ENCODE measurements at places on chromosomes 11 and 22.

GRCh38 chr11:66727282-66728037 lies 1.6 kb downstream of the SPTBN2 start:
- DNase-seq: peak; percentile 43

- no peak for DNase-seq
These were observed 11.4 kb downstream of the FAM181B start for GRCh38 chr11:82722231-82722630.

- DNase-seq: no peak
These were observed 34.2 kb downstream of the POLD3 start for GRCh38 chr11:74626604-74627003.

DNA sequence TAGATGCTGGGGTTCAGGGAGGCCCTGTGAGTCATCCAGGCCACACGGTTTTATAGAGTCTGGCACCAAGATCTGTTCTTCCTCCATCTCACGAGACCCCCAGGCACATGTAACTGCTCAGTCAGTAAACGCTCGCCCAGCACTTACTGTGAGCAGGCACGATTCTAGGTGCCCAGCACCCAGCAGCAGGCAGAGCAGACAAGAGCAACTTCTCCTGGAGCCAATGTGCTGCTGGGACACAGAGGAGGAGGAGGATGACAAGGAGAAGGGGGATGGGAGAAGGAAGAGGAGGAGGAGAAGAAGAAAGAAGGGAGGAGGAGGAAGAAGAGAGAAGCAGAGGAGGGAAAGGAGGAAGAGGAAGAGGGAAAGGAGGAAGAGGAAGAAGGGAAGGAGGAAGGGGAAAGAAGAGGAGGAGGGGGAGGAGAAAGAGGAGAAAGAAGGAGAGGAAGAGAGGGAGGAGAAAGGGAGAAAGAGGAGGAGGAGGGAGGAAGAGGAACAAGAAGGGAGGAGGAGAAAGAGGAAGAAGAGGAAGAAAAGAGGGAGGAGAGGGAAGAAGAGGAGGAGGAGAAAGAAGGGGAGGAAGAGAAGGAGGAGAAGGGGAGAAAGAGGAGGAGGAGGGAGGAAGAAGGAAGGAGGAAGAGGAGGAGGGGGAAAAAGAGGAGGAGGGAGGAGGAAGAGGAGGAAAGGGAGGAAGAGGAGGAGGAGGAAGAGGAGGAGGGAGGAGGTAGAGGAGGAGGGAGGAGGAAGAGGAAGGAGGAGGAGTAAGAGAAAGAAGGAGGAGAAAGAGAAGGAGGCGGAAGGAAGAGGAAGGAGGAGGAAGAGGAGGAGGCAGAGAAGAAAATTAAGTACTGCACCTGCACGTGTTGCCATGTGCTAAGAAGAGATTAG lies 77.6 kb upstream of the RTL6 start:
- DNase-seq: no peak

DNA sequence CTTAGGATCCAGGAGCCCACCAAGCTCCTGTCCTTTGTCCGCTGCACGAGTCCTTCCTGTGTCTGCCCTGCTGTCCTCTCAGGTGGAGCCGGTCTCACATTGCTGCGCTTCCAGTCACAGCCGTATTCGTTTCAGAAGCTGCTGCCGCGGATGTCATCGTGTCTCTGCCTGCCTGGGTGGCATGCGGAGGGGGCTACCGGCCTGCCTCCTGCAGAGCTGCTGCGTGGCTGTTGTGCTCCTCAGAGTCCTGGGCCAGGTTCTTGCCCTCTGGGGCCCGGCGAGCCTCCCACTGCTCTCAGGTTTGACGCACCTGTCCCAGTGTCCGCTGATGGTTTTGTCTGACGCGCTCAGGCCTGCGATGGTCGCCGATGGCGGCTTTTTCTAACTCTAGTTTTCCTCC lies 254.2 kb downstream of the TBC1D22A start:
- no peak for DNase-seq

DNA sequence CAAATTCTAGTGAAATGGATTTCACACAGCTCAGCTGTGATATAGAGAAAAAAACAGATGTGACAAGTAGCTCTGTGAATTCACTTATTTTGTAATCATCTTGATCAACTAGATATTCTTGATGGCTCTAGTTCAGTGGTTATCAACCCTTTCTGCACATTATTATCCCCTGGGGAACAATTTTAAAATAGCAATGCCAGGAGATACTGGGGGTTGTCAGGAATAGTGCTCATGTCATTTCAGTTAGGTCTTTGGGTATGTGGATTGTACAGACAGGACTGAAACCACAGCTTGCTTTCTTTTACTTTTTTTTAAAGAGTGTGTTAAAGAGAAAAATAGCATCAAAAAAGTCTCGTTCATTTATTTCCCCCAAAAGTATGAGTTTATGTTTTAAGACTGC lies 269.0 kb upstream of the PDGFD start:
- no peak for DNase-seq

- no peak for DNase-seq
These were observed 33.6 kb downstream of the PPME1 start for GRCh38 chr11:74204701-74205100.

- DNase-seq: no peak
These were observed 118.7 kb upstream of the B3GAT1 start for GRCh38 chr11:134530636-134531326.

DNA sequence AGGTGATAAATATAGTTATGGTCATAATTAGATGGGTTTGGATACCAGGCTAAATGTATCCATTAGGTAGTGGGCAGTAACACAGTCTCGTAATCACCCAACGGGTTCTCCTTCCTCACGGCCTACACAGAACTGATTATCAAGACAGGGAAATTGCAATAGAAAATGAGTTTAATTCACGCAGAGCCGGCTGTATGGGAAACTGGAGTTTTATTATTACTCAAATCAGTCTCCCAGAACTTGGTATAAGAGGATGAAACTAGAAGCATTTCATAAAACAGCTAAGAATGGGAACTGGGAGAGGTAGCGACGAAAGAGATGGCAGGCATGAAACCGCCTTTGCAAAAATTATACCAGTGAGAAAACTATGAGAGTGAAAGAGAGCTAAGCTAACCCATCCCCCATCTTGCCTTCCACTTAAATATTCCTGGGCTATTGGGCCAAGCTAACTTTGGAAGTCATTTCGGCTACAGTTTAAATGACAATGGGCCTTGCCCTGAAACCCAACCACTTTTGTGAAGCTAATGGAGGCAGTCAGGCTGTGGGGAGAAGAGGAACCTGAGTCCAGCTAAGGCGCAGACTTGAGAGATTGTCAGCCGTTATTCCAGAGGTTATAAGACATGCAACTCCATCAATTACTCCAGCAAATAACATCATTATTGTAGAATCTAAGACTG lies 29.6 kb downstream of the CTSC start:
- DNase-seq: no peak

DNA sequence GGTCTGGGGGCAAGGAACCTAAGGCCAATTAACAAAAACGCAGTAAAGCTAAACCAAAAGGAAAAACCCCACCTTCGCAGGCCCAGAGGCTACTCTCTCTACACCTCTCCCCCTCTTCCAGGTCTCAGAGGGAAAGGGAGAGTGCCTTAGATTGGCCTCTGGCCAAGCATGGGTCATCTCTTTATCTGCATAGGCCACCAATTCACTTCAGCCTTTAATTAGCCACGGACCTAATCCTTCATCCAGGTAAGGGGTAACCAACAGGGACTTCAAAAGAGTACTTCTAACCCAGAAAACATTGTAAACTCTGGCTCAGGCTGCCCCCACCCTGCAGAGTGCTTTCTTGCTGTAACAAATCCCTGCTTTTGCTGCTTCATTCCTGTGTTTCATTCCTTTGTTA lies 9.4 kb downstream of the VSTM5 start:
- DNase-seq: no peak

GRCh38 chr11:119192111-119192510 lies 6.8 kb downstream of the NHERF4 start:
- no peak for DNase-seq

DNA sequence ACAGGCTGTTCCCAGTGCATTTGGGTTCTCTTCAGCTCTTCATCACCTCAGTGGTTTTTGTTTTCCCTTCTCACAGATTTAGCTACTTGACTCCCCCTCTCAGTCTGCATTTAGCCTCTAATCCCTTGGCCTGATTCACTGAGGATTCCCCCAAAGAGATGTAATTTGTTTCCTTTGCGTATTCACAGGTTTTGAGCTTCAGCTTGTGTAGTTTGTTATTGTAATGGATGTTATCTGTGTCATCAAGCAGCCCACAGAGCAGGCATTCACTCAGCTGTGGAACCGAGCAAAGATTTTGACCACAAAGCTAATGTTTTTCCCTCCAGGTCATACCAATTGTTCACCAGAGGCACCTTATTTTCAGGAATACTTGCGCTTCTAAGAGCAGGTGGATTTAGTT lies 6.4 kb upstream of the ME3 start:
- DNase-seq: no peak

GRCh38 chr11:5626196-5626595 lies 1.4 kb downstream of the TRIM34 start:
- DNase-seq: no peak

DNA sequence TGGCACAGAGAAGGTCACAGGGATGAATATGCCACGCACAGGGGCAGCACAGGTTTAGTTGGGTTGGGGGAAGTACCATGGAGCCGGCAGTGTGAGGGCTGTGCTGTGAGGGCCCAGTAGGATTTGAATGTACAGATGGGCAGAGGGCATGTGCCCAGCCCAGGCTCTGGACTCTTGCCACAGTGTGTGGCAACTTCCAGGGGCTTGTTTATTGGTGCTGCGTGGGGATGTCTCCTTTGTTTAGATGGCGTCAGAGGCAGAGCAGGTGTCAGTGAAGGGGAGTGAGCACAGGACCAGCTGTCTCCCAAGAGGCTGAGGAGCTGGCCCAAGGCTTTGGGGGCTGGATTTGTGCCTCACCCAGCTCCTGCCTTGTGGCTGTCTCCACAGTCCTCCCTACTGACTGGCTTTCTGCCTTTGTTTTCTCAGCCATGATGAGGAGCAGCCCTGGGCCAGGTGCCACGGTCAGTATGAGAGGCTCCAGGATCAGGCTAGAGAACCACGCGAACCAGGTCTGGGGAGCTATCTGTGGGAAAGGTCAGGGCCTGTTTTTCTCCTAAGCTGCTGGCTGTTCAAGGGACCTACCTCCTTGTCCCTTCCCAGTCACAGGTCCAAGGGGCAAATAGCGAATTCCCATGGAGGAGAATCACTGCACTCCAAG lies 21.9 kb downstream of the SUN2 start:
- no peak for DNase-seq

DNA sequence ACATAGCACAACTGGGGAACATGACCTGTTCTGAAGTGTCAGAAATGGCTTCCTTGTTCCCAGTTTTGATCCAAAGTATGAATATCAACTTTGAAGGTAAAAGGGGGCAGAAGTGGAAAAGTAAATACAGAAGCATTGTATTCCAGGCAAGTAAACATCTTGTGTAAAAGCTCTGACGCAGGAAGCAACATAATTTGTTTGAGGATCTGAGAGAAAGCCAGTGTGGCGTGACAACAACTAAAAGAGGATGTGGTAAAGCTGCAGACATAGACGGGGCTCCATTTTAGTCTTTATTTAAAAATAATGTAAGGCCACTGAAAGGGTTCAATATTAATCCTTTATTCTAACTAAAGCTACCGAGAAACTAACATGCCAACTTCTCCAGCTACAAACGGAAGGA lies 310.2 kb downstream of the DLG2 start:
- no peak for DNase-seq

GRCh38 chr11:100188137-100188783 lies 498.8 kb upstream of the ARHGAP42 start:
- DNase-seq: no peak

DNA sequence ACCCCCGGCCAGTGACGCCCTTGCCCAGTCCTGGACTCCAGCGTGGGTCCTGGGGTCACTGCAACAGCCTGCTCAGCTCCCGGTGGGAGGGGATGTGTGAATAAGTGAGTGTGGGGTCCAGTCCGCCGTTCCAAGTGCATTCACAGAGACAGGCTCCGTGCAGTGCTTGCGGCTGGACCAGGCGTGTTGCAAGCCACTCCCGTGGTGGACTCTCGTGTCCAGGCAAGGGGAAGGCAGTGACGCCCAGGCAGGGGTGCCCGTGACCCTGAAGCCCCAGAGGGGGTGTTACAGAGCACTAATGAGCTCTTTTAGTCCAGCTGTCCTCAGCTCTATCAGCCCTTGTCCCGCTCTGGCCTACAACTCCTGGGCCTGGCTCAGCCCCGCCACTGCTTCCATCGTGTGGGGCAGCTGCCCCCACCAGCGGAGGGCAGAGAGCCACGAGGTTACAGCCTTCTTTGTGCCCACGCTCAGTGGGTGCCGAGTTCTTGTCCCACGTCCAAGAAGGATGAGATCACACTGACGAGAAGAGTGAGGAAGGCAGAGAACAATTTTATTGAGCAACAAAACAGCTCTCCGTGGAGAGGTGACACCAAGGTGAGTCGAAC lies 1807.5 kb downstream of the LRRC4C start:
- DNase-seq: no peak

- peak; percentile 37 for DNase-seq
These were observed 1.6 kb downstream of the NELL1 start for GRCh38 chr11:20670932-20671403.

DNA sequence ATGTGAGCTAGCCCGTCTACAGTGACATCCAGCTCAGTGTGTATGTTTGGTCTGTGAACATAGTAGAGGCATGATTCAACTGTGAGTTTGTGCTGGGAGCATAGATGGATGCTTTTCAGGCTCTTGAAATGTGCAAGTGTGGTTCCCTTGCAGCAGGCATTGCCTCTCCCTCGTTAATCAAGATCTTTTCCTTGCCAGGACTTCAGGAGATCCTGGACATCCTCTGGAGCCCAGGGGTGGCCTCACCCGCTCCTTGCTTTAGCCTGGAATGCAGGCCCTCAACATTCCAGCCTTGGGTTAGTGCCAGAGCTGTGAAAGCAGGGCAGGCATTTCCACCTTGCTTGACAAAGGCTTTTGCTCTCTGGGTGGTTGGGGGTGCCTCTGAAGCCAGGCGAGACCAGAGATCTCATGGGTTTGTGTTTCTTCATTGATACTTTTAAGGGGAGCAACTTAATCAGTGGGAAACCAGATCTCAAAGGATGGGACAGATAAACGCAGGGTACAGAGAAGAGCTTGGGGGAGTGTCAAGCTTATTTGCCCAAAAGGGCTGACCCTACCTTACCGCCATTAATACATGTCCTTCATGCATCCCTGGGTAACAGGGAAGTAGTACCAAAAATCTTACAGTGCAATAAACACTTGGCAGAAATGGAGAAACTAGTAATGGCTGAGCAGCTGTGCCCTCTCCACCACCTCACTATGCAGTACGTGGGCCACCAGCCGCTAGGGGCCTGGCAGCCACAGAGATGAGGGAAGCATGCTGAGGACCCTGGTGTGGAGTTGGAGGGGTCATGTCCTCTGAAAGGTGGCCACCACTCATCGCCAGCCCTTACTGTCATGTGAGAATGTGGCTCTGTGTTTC lies 72.1 kb downstream of the PTPRJ start:
- no peak for DNase-seq

GRCh38 chr11:122632181-122632824 lies 23.2 kb upstream of the UBASH3B start:
- DNase-seq: no peak

GRCh38 chr11:122094836-122095235 lies 21.2 kb downstream of the BLID start:
- DNase-seq: no peak

All from SK-N-DZ (cell line).